ENCODE measurements at places on chromosomes 3 and 15. TPM values are rescaled to one million over a fixed set of nuclear protein-coding genes. Genes with fewer than 3 reads are reported as not detected.
A peak's percentile ranks its signal among the peaks of the same experiment; 100 is the strongest.

DNA sequence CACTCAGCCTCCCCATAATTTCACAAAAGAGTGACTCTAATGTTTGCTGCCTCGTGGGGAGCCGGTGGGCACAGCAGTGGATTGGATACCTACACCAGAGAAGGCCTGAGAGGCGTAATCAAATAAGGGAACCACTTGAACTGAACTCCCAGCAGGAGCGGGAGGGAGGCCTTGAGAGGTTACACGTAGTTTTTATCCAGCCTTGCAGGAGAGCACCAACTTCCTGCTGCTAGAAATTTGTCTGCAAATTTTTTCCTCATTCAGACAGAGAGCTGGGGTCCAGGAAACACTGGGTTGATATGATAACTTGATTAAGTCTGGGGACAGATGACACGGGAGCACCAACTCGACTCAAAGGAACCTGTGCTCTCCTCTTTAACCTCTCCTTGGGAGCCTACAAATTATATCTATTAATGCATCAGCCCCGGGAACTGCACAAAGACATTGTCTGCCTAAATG is 69.8 kb downstream of the HES1 start:
- H3K27me3 ChIP-seq: no peaks in the 10 kb centered on the region
- H3K4me1 ChIP-seq: no peaks in the 10 kb centered on the region
- no peak overlapping the region for H3K27ac ChIP-seq
- no peak overlapping the region for H3K4me3 ChIP-seq
- DNase-seq: no peak

DNA sequence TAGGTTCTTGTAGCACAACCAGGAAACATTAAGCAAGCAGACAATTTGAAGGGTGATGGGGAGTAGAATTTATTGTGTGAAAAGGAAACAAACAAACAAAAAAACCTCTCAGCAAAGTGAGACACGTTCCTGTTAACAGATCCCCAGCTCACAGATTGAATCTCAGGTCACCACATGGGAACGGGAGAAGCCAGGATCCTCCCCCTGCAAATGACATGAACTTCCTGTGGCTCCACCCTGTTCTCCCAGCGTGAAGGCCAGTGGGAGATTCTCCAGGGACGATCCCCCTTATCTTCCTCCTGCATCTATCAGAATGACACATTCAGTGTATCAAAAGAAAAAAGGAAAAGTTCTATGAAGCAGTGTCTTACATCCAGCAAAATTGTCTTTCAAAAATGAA is 1488.1 kb downstream of the OTOL1 start:
- no peak overlapping the region for H3K27ac ChIP-seq
- no peak overlapping the region for H3K4me3 ChIP-seq
- H3K27me3 ChIP-seq: no peaks in the 10 kb centered on the region

GRCh38 chr3:69435274-69436265 is 49.7 kb upstream of the FRMD4B start:
- H3K27me3 ChIP-seq: no peaks in the 10 kb centered on the region
- no peak overlapping the region for H3K4me3 ChIP-seq
- no peak overlapping the region for H3K27ac ChIP-seq
- no peaks in the 10 kb centered on the region for H3K36me3 ChIP-seq

DNA sequence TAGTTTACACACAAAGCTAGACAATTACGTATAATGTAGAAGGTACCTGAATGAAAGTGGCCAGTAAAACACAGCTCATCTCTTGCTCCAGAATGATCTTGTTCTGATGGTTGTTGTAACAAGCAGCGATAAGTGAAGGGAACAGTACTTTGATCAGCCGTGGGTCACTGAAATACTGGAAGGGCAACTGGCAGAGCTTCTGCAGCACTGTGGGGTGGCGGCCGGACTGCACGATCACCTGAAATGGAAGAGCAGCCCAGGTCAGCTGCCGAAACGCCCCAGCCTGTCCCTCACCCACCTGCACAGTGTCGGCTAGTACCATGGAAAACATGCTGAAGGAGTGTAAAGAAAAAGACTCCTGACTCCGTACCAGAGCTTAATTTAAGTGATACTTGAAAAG is 17.3 kb downstream of the ISL2 start:
- DNase-seq: no peak
- no peaks in the 10 kb centered on the region for H3K4me1 ChIP-seq
- H3K36me3 ChIP-seq: no peaks in the 10 kb centered on the region
- no peak overlapping the region for H3K4me3 ChIP-seq

GRCh38 chr3:129432036-129432435 is 3.6 kb upstream of the EFCAB12 start:
- H3K4me3 ChIP-seq: no peak overlapping the region
- H3K4me1 ChIP-seq: peaks cover 13% of the 10 kb centered on the region
- no peaks in the 10 kb centered on the region for H3K27me3 ChIP-seq
- peaks cover 64% of the 10 kb centered on the region for H3K36me3 ChIP-seq
- no peak for DNase-seq
- no peak overlapping the region for H3K27ac ChIP-seq

- H3K4me1 ChIP-seq: no peaks in the 10 kb centered on the region
- no peak overlapping the region for H3K27ac ChIP-seq
- no peak for DNase-seq
Observed at GRCh38 chr15:56353740-56354139, 11.5 kb upstream of the TEX9 start.

- no peak for DNase-seq
- H3K27me3 ChIP-seq: no peaks in the 10 kb centered on the region
- no peak overlapping the region for H3K27ac ChIP-seq
- no peak overlapping the region for H3K4me3 ChIP-seq
- no peaks in the 10 kb centered on the region for H3K36me3 ChIP-seq
Observed at GRCh38 chr3:35658686-35659085, 19.4 kb downstream of the ARPP21 start.

GRCh38 chr3:49462222-49462621 is 7.8 kb upstream of the DAG1 start:
- no peaks in the 10 kb centered on the region for H3K27me3 ChIP-seq
- peaks cover 32% of the 10 kb centered on the region for H3K4me1 ChIP-seq
- no peak overlapping the region for H3K4me3 ChIP-seq
- peak overlapping the region; percentile 71 for H3K27ac ChIP-seq
- DNase-seq: peak; percentile 71
- H3K36me3 ChIP-seq: no peaks in the 10 kb centered on the region

GRCh38 chr3:102233881-102234280 is 200.9 kb upstream of the ZPLD1 start:
- H3K36me3 ChIP-seq: no peaks in the 10 kb centered on the region
- H3K4me1 ChIP-seq: 0 out of 2 replicates have a peak, but pooled peaks cover 4% of the 10 kb centered on the region
- no peak for DNase-seq
- H3K4me3 ChIP-seq: no peak overlapping the region
- H3K27ac ChIP-seq: no peak overlapping the region

GRCh38 chr3:67593761-67594234 is 60.6 kb downstream of the SUCLG2 start:
- no peaks in the 10 kb centered on the region for H3K27me3 ChIP-seq
- H3K36me3 ChIP-seq: peaks cover 3% of the 10 kb centered on the region
- no peak for DNase-seq
- H3K4me3 ChIP-seq: no peak overlapping the region
- no peak overlapping the region for H3K27ac ChIP-seq
- H3K4me1 ChIP-seq: no peaks in the 10 kb centered on the region

DNA sequence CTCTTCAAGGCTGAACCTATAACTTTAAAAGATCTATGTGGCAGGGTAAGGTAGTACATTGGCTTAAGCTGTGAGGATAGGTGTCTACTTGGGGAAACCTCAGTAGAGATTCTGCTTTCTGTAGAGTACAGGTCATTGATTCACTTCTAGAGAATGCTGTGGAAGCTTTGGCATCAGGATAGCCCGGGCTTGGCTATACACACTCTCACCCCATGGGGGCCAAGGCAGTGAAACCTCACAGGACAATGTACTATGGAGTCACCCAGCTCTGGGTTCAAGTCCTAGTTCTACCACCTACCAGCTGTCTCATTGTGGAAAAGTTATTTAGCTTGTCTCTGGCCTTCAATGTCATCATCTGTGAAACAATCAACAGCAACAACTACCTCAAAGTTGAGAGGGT is 9.0 kb downstream of the MTFMT start:
- H3K4me1 ChIP-seq: no peaks in the 10 kb centered on the region
- peaks cover 44% of the 10 kb centered on the region for H3K36me3 ChIP-seq
- no peak overlapping the region for H3K27ac ChIP-seq
- H3K27me3 ChIP-seq: no peaks in the 10 kb centered on the region
- DNase-seq: no peak

- H3K27me3 ChIP-seq: no peaks in the 10 kb centered on the region
- H3K27ac ChIP-seq: no peak overlapping the region
- no peaks in the 10 kb centered on the region for H3K4me1 ChIP-seq
- H3K36me3 ChIP-seq: no peaks in the 10 kb centered on the region
Observed at GRCh38 chr15:77865106-77865610, 212.4 kb downstream of the TBC1D2B start.

GRCh38 chr15:79025201-79025600 is 65.4 kb downstream of the RASGRF1 start:
- no peaks in the 10 kb centered on the region for H3K36me3 ChIP-seq
- H3K4me3 ChIP-seq: no peak overlapping the region
- no peaks in the 10 kb centered on the region for H3K4me1 ChIP-seq

DNA sequence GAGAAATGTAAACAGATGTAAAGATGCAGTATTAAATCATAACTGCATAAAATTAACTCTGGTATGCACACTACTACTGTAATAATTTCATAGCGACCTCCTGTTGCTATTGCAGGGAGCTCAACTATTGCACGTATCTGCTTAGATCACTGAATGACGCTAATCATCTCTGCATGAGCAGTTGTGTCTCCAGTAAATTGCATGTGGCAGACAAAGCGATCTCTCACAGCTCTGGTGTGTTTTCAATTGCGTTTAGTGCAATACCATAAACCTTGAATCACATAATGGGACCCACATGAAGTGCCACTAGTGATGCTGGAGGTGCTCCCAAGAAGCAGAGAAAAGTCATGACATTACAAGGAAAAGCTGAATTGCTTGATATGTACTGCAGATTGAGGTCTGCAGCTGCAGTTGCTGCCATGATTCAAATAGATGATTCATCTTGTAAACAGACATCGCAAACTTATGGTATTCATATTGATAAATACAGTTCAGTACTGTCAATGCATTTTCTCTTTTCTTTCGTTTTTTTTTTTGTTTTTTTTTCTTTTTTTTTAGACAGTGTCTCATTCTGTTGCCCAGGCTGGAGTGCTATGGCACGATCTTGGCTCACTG is 30.2 kb upstream of the LCTL start:
- no peak for DNase-seq
- no peak overlapping the region for H3K4me3 ChIP-seq
- H3K36me3 ChIP-seq: no peaks in the 10 kb centered on the region
- H3K4me1 ChIP-seq: no peaks in the 10 kb centered on the region
- no peak overlapping the region for H3K27ac ChIP-seq

DNA sequence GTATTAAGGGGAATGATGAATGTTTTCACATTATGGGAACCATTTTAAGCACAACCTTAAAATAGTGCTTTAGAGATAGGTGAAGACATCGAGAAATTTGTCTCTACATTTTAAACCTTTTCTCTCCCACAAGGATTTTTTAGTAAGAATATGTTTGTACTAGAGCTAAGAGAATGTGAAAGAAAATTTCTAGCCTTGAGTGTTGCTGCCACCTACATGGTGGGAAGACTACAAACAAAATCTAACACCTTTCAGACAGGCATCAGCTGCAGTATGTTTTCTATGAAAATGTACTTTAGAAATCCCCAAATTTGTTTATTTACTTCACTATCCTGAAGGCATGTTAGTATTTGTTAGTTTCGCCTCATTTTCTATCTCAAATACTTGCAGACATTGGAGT is 247.4 kb downstream of the WDR72 start:
- no peak overlapping the region for H3K27ac ChIP-seq
- no peak overlapping the region for H3K4me3 ChIP-seq
- no peaks in the 10 kb centered on the region for H3K4me1 ChIP-seq
- no peak for DNase-seq
- H3K27me3 ChIP-seq: no peaks in the 10 kb centered on the region

GRCh38 chr3:43540624-43541023 is 81.2 kb downstream of the ANO10 start:
- no peak overlapping the region for H3K27ac ChIP-seq
- no peak overlapping the region for H3K4me3 ChIP-seq
- no peaks in the 10 kb centered on the region for H3K36me3 ChIP-seq
- no peak for DNase-seq
- H3K4me1 ChIP-seq: no peaks in the 10 kb centered on the region

Gene UNC13C
- not detected for total RNA-seq

Gene ADAMTS9
- 4.0 TPM for total RNA-seq

Gene ZNF80
- total RNA-seq: not detected

Gene RASGRF1
- not detected for total RNA-seq

Gene TMEM207
- not detected for total RNA-seq

Data from SJSA1 (cell line).